ENCODE measurements at places on chromosomes 1 and 21. TPM values are rescaled to one million over a fixed set of nuclear protein-coding genes. Genes with fewer than 3 reads are reported as not detected.

GRCh38 chr1:1041092-1041523 is 21.2 kb downstream of the AGRN start:
- peaks cover 8% of the 10 kb centered on the region for H3K36me3 ChIP-seq
- no peak overlapping the region for H3K27ac ChIP-seq
- DNase-seq, result peak; percentile 82
- peak overlapping the region; percentile 25 for H3K4me3 ChIP-seq
- H3K27me3 ChIP-seq, result peaks cover 36% of the 10 kb centered on the region

- H3K4me1 ChIP-seq, result peaks cover 4% of the 10 kb centered on the region
- H3K27ac ChIP-seq, result no peak overlapping the region
- H3K4me3 ChIP-seq, result no peak overlapping the region
- DNase-seq, result no peak
- H3K36me3 ChIP-seq, result no peaks in the 10 kb centered on the region
These were observed 5.3 kb upstream of the S100B start for GRCh38 chr21:46610018-46610701.

GRCh38 chr1:241263346-241263745 is 93.7 kb downstream of the RGS7 start:
- no peak for DNase-seq
- H3K36me3 ChIP-seq, result no peaks in the 10 kb centered on the region
- H3K4me1 ChIP-seq, result peaks cover 5% of the 10 kb centered on the region
- H3K27me3 ChIP-seq, result no peaks in the 10 kb centered on the region
- no peak overlapping the region for H3K27ac ChIP-seq

- H3K36me3 ChIP-seq, result no peaks in the 10 kb centered on the region
- no peak overlapping the region for H3K4me3 ChIP-seq
- no peak for DNase-seq
- H3K4me1 ChIP-seq, result no peaks in the 10 kb centered on the region
- H3K27me3 ChIP-seq, result no peaks in the 10 kb centered on the region
These were observed 651.6 kb downstream of the PLPP3 start for GRCh38 chr1:55927702-55928290.

RNF223 gene
- total RNA-seq, result not detected

GRCh38 chr1:160398823-160399222 is 1.5 kb upstream of the VANGL2 start:
- peaks cover 41% of the 10 kb centered on the region for H3K4me1 ChIP-seq
- DNase-seq, result no peak
- peak overlapping the region; percentile 17 for H3K27ac ChIP-seq
- H3K27me3 ChIP-seq, result no peaks in the 10 kb centered on the region

PLPPR4 gene
- 1.1 TPM for total RNA-seq

DNA sequence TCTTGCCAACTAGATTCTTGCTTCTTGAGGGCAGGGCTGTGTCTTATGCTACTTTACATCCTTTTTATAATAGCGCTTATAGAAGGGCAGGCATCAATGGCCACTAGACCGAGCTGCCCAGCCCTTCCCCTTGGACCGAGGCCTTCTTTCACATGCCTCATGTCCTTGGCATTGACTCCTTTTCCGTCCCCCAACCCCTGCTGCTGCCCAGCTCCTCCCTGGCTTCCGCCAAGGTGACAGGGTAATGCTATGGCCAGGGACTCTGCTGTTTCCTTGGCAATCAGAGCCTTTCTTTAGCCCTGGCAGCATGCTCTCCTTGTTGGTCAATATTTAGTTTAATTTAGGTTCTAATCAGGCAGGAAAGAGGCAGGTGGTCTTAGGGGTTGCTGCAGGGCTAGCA is 48.2 kb downstream of the DDX20 start:
- no peak overlapping the region for H3K4me3 ChIP-seq
- no peaks in the 10 kb centered on the region for H3K27me3 ChIP-seq
- no peak for DNase-seq
- H3K27ac ChIP-seq, result no peak overlapping the region
- no peaks in the 10 kb centered on the region for H3K4me1 ChIP-seq

RHD gene
- not detected for total RNA-seq

Data from WTC11 (cell line).